NCI-H1436 (cell line): ENCODE measurements at places on chromosomes 6 and 20.

DNA sequence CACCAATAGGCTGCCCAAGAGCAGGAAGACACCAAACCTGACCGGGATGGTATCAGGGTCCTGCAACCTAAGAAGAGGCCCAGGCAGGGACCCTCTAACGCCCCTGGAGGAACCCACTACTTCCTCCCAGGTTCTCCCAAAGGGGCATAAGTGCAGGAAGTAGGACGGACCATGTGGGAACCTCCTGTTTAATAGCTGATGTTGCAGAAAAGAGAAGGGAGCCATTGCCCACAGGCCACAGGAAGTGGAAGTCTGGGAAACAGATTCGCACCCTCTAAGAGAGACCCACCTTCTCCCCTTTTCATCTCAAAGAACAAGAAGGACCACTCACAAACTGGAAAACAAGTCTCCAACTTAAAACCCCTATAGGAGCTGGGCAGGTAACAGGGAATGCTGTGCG is 18.1 kb downstream of the PREX1 start:
- DNase-seq: no peak

DNA sequence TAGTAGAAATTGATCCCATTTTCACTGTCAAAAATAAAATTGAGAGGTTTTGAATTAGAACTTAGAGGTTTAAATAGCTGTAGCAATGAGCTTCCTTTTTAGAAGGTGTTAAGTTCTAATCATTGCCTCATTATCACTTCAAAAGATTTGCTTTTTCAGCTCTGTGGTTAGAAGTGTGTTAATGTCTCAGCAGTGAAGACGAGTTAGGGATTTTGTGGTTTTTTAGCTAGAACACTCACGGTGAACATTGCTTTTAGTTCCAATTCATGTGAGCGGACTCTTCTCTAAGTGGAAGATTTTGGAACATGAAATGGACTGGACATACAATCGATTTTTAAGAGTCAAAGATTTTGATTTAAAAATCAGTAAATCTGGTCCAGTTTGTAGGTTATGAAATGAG is 12.7 kb upstream of the IFNGR1 start:
- DNase-seq: no peak

DNA sequence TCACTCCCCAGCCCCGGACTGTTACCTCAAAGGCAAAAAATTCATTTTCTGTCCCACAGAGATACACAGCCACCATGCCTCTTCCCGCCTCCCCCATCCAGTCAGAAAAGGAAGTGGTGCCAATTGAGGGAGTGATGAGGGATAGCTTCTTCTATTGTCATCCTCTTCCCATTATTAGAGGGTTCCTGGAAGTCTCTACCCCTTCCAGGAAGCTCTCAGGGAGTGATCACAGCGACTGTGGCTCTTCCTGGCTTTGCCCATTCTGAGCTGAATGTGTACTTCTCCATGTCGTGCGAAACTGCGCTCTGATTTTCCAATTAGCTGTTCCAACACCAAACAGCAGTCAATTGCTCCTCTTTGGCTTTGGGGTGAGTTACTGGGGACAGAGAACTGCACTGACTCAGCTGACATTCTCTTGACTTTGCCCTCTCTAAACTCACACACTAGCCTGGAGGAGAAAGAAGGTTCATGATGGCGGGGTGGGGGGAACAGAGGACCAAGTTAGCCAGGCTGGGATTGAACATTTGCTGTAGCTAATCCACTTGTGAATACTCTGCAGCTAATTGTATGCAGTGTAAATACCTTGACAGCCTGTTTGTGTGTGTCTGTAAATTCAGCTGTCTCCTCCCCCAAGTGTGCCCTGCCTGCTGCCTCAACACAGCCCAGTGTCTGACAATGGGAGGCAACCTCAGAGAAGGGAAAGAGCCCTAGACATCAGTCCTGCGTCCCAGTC is 2.4 kb upstream of the MDGA1 start:
- DNase-seq: no peak

DNA sequence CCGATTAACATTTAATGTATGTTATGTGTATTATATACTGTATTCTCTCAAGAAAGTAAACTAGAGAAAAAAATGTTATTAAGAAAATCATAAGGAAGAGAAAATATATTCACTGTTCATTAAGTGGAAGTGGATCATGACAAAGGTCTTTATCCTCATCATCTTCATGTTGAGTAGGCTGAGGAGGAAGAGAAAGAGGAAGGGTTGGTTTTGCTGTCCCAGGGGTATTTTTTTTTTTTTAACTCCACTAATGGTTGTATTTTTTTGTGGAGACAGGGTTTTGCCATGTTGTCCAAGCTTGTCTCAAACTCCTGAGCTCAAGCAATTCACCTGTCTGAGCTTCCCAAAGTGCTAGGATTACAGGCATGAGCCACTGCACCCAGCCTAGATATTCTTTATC is 11.0 kb downstream of the ECT2L start:
- no peak for DNase-seq

DNA sequence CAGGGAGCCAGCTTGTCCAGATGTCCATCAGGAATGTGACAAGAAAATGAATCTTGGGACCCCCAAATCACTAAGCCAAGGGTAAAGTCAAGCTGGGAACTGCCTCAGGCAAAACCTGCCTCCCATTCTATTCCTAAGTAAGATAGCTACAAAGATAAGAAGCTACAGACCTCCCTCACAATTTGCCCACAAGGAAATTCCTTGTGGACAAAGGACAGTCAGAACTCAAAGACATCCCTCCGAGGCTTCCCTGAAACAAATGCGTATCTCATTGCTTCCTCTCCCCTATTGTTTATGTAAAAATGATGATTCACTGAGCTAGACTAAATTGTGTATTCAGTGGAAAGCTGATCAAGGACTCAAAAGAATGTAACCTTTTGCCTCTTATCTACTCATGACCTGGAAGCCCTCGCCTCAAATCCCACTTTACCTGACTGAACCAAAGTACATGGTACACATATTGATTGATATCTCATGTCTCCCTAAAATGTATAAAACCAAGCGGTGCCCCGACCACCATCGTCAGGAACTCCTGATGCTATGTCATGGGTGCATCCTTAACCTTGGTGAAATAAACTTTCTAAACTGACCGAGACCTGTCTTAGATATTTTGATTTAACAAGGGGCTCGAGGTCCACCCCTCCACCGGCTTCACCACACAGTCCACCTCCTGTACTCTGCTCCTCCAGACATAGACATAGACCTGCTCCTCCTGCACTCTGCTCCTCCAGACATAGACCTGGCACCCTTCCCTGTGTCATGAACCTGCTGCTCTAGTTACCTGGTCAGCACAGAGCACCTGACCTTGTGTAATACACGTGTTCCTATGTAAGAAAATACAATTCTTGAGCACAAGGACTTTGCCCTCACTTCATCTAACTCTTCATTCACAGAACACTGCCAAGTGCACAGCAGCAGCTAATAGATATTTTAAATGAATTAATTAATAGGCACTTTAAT is 81.4 kb downstream of the WDR27 start:
- DNase-seq: no peak

DNA sequence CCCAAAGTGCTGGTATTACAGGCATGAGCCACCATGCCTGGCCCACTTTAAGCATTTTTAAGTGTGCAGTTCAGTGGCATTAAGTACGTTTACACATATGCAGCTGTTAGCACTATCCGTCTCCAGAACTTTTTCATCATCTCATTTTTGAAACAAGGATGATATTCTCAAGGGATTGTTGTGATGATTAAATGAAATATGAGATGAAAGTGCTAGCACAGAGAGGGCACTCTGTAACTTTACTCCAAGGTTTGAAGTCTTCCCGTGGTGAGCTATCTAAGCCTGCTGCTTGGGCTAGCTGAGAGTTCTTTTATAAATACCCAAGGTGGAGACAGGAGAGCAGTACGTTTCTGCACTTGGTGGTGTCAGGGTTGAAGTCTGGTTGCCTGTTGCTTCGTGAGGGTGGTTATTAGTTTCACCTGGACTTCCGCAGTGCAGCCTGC is 6.6 kb downstream of the TM9SF4 start:
- DNase-seq: no peak

DNA sequence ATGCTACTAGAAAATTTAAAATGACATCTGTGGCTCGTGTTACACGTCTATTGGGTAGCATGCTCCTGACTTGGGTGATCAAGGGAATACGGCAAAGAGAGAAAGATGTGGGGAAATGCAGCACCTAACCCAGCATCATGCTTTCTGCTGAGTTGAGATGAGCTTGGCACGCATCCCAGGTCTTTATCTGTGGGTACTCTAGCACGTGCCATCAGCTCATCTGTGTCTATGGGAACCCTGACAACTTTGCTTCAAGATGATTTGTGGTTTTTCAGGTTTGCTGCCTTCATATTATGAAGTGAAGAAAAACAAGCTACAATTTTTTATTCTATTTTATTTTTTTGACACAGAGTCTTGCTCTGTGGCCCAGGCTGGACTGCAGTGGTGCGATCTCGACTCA is 21.0 kb downstream of the RNASET2 start:
- DNase-seq: no peak

- DNase-seq: peak; percentile 71
These were observed 91.8 kb upstream of the NHSL1 start for GRCh38 chr6:138590796-138591709.

- no peak for DNase-seq
These were observed 43.0 kb downstream of the FRK start for GRCh38 chr6:116017546-116018295.
